CD4-positive, alpha-beta T cell treated with Interleukin-6 at 100 ng/mL for 8 hours (primary cell): ENCODE measurements at places on chromosomes 7 and 10.
A peak's percentile ranks its signal among the peaks of the same experiment; 100 is the strongest.

- DNase-seq, result no peak
Observed at GRCh38 chr10:22810643-22811465, 96.5 kb upstream of the PIP4K2A start.

DNA sequence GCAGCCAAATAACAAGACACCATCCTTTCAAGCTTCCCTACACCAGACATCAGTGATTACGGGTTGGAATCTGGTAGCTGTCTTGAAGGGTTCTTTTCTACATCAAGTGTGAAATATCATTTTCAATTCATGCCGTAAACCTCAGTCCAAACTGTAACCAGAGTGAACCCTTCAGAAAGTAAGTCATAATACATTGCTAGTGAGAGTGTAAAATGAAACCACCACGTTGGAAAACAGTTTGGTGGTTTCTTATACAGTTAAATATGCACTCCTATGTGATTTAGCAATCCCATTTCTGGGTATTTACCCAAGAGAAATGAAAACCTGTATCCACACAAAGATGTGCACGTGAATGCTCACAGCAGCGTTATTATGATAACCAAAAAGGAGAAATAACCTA is 25.6 kb upstream of the ZC3HAV1L start:
- DNase-seq, result no peak

DNA sequence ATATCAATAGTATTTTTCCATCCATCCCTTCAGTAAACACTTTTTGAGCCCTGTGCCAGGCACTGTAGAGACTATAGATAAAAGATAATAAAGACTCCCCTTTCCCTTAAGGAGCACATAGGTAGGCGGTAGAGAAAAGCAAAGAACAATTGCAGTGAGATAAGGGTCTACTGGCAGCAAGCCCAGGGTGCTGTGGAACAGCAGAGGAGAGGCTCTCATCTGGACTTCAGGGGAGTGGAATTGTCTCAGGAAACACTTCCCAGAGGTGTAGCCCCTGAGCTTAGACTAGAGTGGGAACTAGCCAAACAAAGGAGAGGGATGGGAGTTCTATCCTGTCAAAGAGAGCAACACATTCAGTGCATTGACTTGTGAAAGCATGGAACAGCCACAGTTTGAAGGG is 102.0 kb downstream of the NRF1 start:
- DNase-seq, result no peak

GRCh38 chr7:79361214-79361613 is 92.3 kb downstream of the MAGI2 start:
- DNase-seq, result no peak

DNA sequence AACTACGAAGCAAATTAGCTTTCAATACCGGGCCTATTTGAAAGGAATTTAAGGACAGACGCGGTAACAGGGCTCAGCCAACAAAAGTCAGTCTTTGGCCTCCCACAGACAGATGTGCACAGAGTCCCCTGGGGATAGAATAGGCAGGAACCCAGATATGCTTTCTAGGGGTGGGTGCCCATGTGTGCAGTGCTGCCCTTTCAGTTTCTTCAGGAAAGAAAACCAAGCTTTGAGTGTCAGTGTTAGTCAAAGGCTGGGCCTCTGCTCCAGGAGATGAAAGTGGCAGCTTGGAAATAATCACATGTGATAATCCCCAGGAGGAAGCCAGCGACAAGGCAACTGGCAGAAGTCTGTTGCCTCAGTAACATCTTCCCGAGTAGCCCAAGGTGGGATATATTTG is 43.8 kb upstream of the CSTF2T start:
- DNase-seq, result no peak

- DNase-seq, result peak; percentile 28
Observed at GRCh38 chr7:134645935-134646334, 718 bp upstream of the BPGM start.

GRCh38 chr10:110548002-110548401 is 19.5 kb upstream of the SMC3 start:
- DNase-seq, result no peak

DNA sequence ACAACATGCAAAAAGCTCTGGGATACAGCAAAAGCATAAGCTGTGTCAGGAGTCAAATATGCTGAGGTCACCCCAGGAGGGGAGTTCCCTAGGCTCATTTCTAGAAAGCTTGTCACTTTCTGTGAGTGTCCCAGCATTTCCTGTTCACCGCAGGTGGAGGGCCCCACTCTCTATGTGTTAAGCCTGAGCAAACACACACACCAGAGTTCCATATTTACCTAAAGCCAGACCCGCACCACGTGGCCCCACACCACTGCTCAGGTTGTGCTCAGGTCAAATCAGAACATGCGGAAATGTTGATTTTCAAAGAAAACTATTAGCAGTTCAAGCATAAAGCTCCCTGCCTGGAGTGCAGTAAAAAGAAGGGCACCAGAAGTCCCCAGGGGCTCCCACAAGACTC is 259.6 kb upstream of the PPP2R2D start:
- DNase-seq, result no peak

GRCh38 chr10:126945351-126946030 is 40.3 kb downstream of the DOCK1 start:
- no peak for DNase-seq

- no peak for DNase-seq
Observed at GRCh38 chr10:27542812-27543211, 38.7 kb downstream of the RAB18 start.

DNA sequence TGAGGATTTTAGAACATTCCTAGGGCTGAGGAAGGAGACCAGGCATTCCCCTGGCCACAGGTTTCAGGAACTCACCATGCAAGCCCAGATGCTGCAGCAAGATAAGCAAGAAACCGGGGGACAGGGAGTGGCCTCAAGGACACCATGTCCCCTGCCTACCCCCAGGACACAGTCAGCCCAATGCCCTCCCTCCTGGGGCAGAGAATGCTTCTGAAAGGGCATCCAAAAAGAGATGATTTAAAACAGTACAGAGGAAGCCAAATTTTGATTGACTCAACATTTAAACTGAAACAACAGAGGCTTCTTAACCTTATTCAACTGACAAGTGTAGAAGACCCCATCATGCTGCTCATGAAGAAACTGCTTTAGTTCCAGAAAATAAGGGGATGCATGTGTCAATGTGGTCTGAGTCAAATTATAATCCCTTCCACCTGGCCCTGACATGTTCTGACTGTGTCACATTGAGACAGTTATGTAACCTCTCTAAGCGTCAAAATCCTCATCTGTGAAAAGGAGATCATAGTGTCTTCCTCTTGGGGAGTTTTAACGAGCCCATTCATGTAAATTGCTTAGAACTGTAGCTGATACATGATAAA is 60.0 kb downstream of the ICA1 start:
- no peak for DNase-seq

DNA sequence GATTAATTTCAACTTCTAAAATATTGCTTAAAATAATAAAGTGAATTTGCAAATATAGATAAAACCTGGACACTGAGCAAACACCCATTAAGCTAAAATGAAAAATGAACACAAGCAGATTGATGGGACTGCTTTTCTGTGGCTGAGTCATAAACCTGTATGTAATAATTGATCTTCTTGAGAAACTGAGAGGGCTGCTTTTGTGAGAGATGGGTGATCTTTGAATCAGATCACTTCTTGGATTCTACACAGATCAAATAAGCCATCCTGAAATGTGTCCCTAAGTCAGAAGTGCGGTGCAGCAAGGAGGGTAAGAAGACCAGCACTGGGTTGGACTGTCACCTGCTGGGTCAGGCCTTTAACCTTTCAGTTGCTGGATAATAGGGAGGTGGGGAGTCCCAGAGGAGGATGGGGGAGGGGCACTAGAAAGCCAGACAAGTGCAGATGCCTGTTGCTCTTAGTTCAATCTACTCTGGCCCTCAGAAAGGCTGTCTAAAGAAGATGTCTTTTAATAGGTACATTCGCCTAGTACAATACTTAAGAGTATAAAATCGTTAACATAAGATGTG is 178.2 kb upstream of the NAMPT start:
- DNase-seq, result no peak
